NCI-H187 (cell line): ENCODE measurements at places on chromosomes 6 and 20.

GRCh38 chr6:67131827-67132226, 1424.8 kb upstream of the EYS start:
- no peak for DNase-seq

- DNase-seq: no peak
Observed at GRCh38 chr6:124443541-124443940, 518.7 kb upstream of the RNF217 start.

DNA sequence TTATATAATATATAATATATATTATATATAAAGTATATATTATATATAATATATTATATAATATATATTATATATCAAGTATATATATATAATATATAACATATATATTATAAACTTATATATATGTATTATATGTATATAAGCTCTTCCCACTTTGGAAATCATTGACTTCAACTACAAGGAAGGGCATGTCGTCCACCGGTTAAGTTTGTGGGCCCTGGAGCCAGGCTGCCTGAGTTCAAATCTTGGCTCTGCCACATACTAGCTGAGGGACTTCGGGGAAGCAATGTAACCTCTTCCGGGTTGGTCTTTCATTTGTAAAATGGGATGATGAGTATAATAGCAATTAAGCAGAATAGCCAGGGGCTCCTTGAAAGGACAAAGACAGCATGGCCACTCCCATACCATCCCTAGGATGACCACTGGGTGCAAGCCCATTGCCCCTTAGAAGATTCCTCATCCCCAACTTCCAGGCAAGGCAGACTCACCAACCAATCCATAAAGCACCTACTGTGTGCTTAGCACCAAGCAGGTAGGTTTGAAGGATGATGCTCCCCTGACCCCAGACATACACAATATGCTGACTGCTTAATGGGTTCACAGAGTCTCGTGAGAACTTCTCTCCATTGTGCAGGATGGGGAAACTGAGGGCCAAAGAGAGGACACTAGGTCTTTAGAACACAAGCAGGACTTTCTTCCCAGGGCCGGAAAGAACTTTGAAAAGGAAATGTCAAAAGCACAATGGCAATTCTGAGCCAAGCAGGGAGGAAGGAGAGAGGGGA, 163.2 kb downstream of the MRPL14 start:
- no peak for DNase-seq

GRCh38 chr6:90468080-90468479, 118.8 kb downstream of the MAP3K7 start:
- DNase-seq: no peak

DNA sequence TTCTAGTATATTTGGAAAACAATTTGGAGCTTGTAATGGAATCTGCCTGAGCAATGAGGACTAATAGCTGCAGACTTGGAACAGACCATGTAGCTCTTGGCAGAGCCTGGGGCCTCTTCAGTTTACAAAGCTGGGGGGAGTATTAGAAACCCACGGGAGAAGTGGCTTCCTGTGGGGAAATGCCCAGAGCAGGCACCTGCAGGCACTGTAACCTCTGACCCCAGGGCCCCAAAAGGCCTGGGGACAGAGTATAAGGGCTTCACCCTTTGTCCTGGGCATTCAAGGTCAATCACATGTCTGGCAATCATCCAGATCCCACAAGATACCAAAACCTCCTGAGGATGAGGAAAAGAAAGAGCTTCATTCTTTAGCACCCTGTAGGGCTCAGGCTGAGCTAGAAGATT, 19.4 kb downstream of the PKIG start:
- DNase-seq: no peak

GRCh38 chr6:26286168-26286877, 78.7 kb upstream of the BTN3A2 start:
- peak; percentile 46 for DNase-seq

DNA sequence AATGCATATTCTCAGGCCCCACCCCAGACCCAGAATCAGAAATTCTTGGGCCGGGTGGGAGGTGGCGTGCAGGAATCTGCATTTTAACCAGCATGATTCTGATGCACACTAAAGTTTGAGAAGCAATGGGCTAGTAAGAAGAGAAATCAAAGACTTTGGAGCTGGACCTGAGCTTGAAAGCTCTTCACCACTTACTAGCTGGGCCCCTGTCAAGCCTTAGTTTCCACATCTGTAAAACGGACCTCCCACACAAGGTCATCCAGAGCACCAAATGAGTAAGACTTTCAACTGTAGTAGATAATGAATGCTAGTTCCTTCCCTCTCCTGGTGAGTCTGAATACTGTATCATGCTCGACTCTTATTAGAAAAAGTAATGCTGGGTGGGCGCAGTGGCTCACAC, 87.0 kb downstream of the TBC1D7 start:
- DNase-seq: no peak

DNA sequence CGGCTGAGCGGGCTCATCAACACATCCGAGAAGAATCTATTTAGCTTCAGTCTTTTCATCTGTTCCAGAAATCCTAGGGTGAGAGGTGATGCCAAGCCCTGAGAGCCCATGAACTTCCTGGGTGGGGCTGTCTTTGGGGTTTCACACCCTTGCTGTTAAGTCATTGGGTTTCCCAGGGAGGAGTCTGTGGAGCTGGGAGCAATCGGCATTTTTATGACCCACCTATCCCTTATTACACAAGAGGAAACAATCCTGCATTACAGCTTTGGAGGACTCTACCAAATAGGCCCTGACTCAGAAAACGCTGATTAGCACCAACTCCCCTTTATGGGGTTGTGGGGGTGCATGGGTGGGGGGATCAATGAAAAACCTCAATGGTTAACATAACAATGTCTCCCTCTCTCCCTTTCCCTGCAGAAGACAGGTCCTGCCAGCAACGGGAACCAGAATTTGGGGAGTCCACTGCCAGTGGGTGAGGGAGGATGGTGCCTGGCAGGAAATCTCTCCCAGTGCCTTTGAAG, 46.3 kb downstream of the EZR start:
- DNase-seq: no peak

DNA sequence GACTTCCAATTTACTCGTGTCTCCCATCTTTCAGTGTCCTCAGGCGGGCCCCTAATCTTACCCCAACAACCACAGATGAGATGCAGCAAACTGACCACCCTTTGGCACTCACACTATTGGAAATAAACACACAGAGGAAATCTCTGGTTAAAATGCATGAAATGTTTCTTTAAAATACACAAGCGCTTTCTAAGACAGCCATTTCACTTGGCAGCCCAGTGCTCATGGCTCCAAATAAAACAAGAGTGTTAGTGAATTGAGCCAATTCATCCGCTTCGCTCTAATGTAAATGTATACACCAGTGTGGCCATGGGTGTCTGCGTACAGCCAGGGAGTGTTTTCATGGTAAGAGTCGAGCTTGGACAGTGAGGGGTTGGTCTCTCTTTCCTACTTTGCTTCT, 282.9 kb downstream of the CLIC5 start:
- DNase-seq: no peak

DNA sequence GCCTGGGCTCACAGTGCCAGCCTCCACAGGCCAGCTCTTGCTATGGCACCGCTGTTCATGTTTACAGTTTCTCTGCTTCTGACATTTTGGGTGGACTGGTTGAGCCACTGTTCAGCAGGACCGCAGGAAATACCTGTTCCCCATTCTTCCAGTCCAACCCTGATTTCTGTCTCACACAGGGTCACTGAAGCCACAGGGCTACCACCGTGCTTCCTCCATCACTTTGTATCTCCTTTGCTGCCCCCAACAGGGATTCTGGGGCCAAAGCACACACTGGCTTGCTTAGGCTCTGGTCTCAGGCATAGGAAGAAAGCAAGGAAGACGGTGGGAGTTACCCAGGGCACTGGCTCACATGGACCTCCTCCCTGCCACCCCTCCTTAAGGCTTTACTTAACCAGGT, 164.5 kb downstream of the UNC5CL start:
- no peak for DNase-seq

DNA sequence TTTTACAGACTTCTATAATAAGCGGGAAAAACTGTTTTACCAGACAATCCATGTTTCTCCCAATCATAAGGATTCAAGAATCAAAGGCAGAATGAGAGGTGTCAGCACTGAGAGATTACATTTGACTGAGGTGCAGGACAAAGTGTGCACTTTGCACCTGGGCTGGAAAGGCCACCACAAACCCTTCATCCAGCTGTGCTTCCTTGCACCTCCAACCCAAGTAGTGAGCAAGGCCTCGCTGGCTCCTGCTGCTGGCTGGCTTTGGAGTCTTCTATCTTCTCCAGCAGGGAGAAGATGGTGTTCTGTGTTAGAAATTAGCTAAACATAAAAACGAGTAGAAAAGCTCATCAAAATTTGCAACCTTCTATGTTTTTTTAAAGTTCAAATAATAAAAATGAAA, 77.7 kb downstream of the CHD6 start:
- no peak for DNase-seq

DNA sequence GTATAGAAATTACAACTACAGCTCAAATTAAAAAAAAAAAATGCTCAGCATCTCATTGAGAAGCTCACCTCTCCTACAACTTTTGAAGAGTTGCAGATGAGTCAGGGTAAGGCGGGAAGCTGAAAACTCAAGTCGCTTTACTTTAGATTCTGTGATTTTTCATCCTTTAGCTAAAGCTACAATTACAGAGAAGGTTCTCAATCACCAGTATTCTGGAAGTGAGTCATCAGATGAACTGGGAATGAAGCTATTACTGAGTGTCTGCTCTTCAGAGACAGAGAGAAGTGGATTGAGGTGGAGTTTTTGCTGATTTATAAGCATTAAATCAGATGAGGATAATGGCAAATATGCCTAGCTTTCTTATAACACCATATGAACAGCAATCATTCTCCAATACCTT, 91.9 kb downstream of the TFAP2A start:
- no peak for DNase-seq

DNA sequence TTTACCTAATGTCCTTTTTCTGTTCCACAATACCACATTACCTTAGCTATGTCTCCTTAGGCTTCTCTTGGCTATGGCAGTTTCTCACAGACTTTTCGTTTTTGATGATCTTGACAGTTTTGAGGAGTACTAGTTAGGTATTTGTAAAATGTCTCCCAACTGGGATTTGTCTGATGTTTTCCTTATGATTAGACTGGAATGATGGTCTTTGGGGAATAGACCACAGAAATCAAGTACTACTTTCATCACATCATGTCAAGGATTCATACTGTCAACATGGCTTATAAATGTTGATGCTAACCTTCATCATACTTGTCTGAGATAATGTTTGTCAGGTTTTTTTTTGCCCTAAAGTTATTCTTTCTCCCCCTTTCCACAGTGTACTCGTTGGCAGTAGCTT, 78.2 kb upstream of the FOXO3 start:
- DNase-seq: no peak

- no peak for DNase-seq
Observed at GRCh38 chr20:2656471-2657117, 4.2 kb downstream of the NOP56 start.

- no peak for DNase-seq
Observed at GRCh38 chr6:158554611-158555361, 5.1 kb upstream of the TMEM181 start.

DNA sequence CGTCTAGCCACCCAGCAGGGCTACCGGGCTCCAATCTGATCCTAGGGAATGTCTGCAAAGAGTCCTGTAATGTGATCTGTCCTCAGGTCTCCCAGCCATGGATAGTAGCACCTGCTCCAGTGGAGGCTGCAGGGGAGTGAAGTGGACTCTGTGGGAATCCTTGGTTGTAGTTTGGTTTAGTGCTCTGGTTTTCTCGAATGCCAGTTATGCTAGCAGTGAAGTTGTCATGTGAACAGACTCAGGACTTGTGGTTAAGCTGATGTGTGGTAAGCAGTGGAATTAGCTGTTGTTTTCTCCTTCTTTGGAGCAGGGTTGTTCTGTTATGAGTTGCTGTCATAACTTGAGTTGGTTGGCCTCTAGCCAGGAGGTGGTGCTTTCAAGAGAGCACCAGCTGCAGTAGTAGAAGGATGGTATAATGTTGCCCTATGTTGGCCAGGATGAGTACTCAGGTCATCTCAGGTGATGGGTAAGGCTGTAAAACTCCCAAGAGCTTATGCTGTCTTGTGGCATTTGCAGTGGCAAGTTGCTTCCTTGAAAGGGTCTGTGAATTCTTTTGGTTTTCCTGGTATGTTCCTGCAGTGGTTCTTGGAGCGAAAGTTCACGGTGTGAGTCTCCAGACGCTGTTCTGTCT, 390.2 kb downstream of the UTRN start:
- peak; percentile 72 for DNase-seq

- DNase-seq: no peak
Observed at GRCh38 chr6:157045831-157046454, 268.8 kb downstream of the ARID1B start.

- DNase-seq: peak; percentile 83
Observed at GRCh38 chr6:156618600-156619205, 158.5 kb upstream of the ARID1B start.

DNA sequence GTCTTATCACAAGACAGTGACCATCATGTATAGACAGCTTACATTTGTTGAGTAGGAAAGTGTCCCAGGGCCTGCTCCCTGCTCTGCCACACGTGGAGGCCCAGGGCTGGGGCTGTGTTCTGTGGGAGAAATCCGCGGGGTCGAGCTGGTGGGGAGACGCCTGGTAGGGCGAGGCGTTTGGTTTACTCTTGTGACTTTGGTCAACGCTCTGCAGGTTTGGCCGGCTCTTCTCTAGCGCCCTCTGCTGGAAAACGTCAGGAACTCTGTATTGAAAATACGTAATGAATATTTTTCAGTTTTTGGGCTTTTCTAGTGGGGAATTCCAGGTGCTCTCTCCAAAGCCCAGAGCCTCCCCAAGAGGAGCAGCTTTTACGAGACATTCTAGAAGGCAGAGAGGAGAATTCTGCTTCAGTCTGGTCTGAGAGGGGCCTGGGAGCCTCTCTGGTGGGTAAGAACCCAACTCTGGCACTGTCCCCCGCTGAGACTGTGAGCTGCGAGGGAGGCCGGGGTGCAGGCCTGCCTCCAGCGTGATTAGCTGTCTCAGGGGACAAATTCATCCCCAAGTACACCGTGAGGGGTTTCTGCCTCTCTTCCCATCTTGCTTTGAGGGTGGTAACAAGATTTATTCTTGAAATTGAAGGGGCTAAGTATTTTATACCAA, 112.6 kb upstream of the RALGAPA2 start:
- DNase-seq: no peak

- no peak for DNase-seq
Observed at GRCh38 chr20:63781181-63781580, 41.6 kb downstream of the SLC2A4RG start.

GRCh38 chr6:4395386-4395785, 260.0 kb upstream of the ECI2 start:
- DNase-seq: no peak

DNA sequence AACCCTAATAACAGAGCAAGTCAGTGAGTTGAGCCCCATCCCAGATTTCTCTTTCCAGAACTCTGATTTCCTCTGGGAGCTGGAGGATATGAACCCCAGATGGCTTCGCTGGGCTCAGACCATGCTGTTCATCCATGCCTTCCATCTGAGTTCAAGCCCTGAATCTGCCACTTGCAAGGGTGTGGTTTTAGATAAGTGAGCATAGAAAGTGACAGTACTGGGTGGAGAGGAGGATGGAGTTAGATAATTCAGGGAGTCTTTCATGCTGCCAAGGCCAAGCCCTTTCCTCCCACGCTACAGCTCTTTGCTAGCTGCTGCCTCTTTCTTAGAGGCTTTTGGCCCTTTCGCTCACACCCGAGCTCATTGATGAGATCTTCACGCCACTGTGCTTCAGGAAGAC, 57.2 kb upstream of the MAFB start:
- DNase-seq: no peak

GRCh38 chr6:105609375-105609991, 206.6 kb upstream of the PREP start:
- no peak for DNase-seq
